ENCODE measurements at places on chromosomes 7 and 10.

DNA sequence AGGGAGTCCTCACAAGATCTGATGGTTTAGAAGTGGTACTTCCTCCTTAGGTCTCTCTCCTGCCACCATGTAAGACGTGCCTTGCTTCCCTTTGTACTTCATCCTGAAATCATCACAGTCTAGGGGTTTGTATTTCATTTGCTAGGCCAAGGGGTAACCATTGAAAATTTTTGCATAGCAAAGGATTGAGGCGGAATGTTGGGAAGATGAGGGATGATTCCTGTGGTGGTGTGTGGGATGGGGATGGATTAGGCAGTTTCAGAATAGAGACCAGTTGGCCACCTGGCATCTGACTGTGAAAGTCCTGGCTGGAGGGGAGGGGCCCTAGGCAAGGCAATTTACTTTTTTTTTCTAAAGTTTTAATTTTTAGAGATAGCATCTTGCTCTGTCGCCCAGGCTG, 222.9 kb downstream of the CAMK1D start:
- no peak for DNase-seq

- DNase-seq = no peak
These were observed 447.1 kb downstream of the MDFIC start for GRCh38 chr7:115368998-115369397.

GRCh38 chr7:137846549-137846826, 286 bp downstream of the DGKI start:
- DNase-seq = no peak

DNA sequence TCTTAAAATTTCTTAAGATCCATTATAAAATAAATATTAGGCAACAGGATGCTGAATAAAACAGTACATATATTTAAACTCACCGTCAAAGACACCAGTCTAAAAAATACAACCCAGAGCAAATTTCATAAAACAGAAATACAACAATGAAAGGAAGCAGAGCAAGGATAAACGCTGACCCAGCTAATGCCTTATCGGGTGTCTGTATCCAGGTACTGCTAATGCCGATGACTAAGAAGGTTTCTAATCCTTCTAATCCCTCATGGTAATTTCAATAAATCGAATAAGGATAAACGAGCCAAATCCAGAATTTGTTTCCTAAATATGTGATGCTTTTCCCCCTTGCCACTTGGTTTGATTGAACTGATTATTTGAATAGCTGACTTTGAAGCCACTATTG, 1.7 kb downstream of the HYCC1 start:
- DNase-seq = no peak

GRCh38 chr10:7409045-7409731, 1.6 kb downstream of the SFMBT2 start:
- DNase-seq = no peak

- DNase-seq = no peak
These were observed 775.6 kb downstream of the GATA3 start for GRCh38 chr10:8830048-8830447.

GRCh38 chr7:101953248-101953819, 135.9 kb downstream of the CUX1 start:
- DNase-seq = no peak

DNA sequence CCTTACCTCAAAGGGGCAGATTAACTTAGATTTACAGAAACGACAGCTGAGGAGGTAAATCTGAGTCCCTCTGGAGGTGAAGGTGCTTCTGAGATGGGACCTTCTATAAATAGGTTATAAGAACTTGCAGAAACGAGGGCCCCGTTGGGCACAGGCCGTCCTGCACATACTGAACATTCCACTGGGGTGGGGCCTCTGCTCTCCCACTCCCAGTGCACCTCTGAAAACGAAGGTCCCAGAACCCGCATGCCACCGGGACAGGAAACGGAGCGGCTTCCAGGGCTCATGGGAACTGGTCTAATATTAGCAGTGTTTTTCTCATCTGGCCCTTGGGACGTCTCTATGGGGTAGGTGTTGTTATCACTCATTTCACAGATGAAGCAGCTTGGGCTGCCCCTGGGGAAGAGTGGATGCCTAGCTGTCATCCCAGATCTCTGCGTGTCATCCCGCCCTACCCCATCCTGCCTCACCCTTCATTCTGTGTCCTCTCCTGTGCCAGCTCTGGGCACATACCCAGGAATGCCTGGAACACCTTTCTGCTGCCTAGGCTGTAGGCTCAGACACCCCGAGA, 19.6 kb downstream of the C10orf62 start:
- DNase-seq = no peak

- no peak for DNase-seq
These were observed 580 bp downstream of the FAM200A start for GRCh38 chr7:99551334-99551733.

DNA sequence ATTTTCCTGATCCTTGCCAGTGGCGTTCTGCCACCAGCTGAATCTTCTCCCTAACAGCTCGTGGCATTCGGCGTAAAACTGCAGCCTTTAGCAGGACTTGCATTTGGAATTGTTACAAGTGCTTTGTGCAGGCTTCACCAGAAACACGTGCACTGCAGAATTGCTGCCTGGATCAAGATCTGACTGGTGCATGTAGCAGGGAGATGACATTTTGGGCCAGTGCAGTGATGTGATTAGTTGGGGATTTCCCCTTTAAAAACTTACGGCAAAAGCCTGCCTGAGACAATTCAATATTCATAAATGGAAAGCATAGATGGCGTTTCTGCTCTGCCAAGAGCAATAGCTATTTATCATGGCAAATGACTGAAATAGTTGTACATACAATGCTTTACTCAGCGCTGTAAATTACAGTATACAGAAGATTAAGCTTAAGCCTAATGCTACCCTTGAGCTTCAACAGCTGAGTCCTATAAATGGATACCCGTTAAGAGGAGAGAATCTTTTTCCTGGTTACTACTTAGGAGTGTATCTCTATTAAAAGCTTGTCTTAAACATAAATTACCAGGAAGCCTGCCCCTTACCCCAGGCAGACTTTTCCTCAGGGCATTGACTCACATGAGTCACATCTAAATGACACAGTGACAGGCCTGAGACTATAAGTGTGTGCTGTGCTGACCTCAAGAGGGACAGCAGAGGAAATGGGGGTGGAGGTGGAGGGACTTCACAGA, 106.3 kb downstream of the ATXN7L1 start:
- DNase-seq = no peak

GRCh38 chr7:122380992-122381391, 76.4 kb upstream of the FEZF1 start:
- DNase-seq = no peak

- DNase-seq = no peak
These were observed 461.0 kb downstream of the KIF20B start for GRCh38 chr10:90162271-90162853.

DNA sequence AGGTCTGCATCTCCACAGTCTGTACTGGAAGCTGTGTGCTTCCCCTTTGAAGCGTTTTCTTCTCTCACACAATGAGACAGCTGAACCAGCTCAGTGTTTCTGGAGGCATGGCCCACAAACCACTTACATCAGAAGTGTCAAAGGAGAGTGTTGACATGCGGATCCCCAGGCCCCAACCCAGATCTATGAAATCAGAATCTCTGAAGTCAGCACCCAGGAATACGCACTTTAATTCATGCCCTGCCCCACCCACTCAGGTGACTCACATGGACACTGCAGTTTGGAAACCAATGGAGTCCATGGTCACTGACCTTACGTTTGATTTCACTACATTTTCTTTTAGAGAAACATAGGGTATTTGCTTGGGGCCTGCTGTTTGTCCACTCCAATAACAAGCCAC, 19.0 kb downstream of the TLL2 start:
- DNase-seq = no peak

DNA sequence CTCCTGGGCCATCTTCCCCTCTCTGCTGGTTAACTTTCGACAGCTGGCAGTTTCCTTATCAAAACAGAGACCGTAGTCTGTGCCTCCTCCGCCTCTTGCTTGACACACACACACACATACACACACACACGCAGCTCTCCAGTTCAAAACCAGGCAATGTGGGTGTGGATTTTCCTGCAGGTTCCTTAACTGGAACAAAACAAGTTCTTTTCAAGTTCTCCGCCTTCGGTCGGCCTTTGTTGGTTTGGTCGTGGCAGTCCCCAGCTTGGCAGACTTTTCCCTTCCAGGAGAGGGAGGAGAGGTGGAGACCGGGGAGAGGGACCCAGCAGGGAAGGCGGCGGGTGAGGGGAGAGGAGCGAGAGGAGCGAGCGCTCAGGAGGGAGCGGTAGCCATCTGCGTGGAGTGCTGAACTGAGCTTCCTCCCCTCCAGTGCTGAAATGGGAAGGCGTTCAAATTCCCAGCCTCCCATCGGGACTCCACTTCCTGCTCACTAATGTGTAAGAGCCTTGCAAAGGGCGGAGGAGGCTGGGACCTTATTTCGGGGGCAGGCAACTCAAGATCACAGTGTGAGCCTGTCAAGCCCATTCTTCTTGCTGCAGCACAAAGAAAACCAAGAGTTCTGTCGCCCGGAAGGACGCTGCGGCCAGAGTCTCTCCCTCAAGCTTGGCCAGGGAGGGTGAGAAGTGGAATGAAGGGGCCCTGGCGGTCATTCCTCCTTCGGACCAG, 120.6 kb downstream of the PRPF18 start:
- no peak for DNase-seq

- no peak for DNase-seq
These were observed 8.3 kb upstream of the COL1A2 start for GRCh38 chr7:94386416-94386815.

DNA sequence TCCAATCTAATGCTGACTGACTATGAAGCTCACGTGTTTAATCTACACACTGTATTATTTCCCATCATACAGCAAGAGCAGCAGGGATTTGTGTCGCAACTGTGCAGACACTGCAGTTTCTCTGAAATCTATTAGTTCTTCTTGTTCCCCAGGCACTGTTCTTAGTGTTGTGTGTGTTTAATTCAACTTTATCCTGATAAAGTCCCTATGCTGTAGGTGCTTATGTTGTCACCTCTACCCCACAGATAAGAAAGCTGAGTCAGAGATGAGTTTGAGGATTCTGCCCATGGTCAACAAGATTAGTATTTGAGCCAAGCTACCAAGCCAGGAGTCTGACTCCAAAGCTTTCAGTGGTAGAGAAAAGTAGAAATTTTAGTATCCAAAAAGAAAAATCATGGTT, 22.5 kb upstream of the EPHB6 start:
- DNase-seq = no peak

DNA sequence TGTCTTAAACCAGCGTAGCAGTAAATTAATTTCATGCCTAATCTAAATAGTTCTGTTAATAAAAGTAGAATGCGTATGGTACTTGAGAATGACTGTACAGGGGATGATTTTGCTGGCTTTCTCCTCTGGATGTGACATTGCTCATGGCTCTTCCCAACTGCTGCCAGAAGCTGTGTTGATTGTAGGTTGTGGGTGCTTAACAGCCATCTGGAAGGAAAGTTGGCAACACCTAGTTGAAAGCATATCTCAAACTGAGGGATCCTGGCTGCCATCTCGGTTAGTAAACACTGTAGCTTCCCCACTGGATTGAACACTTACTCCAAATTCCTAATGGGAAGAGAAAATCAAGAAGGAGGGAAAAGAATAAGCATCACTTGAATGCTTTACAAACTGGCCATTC, 130.9 kb downstream of the NXPH1 start:
- DNase-seq = no peak

DNA sequence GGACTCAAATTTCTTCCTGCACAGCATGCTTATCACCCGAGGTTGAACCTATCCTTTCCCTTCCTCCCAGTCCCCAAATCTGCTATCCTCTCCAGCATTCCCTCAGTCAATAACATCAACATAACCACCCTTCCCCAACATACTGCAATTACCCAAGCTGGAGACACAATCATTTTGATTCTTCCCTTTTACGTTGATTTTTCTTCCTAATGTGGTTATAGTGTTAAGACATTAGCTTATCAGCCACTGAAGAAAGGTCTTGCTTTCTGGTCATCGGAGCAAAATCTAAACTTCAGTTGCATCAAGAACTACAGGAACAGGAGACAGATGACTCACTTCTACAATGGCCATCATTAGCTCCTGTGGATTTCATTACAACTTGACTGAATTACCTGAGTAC, 3.5 kb upstream of the HBP1 start:
- DNase-seq = no peak

GRCh38 chr7:65338346-65338745, 35.3 kb upstream of the ZNF92 start:
- DNase-seq = no peak

DNA sequence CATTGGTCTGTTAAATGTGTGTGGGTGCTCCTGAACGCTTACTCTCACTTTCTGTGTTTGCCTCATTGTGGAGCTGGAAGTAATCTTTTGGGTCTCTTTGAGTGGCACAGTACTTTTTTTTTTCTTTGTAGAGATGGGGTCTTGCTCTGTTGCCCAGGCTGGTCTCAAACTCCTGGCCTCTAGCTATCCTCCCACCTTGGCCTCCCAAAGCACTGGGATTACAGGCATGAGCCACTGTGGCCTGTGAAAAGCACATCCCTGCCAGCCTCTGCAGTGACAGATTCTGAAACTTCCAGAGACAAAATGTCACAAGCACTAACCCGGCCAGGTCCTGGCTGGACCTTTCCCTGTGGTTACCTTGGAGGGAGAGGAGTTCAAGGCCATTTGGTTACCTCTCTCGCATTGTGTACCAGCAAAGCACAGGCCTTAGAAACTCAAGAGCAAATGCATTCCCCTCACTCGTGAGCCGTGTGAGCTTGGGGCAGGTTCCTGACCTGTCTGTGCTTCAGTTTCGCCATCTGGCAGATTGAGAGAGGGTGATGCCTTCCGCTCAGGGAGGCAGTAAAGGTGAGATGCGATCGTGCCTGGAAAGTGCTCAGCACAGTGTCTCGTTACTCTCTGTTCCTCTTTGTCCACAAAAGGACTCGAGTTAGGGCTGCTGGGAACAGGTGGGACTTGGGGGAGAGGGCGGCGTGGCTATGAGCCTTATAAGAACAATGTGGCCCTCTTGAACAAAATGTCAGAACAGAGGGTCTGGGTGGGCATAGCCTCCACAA, 72.6 kb upstream of the SEPHS1 start:
- DNase-seq = no peak

- no peak for DNase-seq
These were observed 12.7 kb downstream of the TAS2R38 start for GRCh38 chr7:141960687-141961422.

- DNase-seq = no peak
These were observed 76.1 kb upstream of the LYZL2 start for GRCh38 chr10:30705625-30706149.

GRCh38 chr7:50056131-50056530, 36.9 kb downstream of the ZPBP start:
- DNase-seq = no peak

GRCh38 chr10:103472005-103472404, 7.0 kb downstream of the CALHM3 start:
- DNase-seq = no peak

GRCh38 chr10:4138146-4138721, 353.2 kb upstream of the KLF6 start:
- DNase-seq = no peak

GRCh38 chr7:91913612-91914011, 27.1 kb upstream of the AKAP9 start:
- no peak for DNase-seq

DNA sequence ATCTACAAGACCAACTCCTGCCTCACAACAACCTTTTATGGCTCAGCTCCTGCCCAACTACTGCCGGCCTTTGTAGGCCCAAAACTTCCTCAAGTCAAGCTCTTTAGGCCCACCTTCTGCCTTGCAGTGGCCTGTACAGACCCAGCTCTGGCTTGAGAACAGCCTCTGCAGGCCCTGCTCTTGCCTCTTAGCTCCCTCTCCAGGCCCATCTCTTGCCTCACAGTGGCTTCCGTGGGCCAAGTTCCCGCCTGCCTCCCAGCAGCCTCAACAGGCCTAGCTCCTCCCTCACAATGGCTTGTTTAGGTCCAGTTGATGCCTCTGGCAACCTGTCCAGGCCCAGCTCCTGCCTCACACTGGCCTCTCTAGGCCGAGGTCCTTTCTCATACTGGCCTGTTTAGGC, 32.4 kb upstream of the VKORC1L1 start:
- no peak for DNase-seq

- no peak for DNase-seq
These were observed 547.9 kb downstream of the SUGCT start for GRCh38 chr7:40682696-40683095.

All from stimulated activated CD8-positive, alpha-beta memory T cell treated with anti-CD3 and anti-CD28 coated beads, Interleukin-7, amount 100 ng/mL, for 1 hour (primary cell).